Activated naive CD8-positive, alpha-beta T cell treated with anti-CD3 and anti-CD28 coated beads, Interleukin-2, amount 10 ng/mL, durations not matched to agents 7 days and 5 days (primary cell): ENCODE measurements at places on chromosomes 12 and 14. TPM values are rescaled to one million over a fixed set of nuclear protein-coding genes. Genes with fewer than 3 reads are reported as not detected.

GRCh38 chr14:95652690-95653089, 33.5 kb upstream of the TCL1B start:
- H3K36me3 ChIP-seq: no peaks in the 10 kb centered on the region
- peaks cover 9% of the 10 kb centered on the region for H3K27me3 ChIP-seq
- H3K27ac ChIP-seq: no peak overlapping the region
- no peak for DNase-seq

DNA sequence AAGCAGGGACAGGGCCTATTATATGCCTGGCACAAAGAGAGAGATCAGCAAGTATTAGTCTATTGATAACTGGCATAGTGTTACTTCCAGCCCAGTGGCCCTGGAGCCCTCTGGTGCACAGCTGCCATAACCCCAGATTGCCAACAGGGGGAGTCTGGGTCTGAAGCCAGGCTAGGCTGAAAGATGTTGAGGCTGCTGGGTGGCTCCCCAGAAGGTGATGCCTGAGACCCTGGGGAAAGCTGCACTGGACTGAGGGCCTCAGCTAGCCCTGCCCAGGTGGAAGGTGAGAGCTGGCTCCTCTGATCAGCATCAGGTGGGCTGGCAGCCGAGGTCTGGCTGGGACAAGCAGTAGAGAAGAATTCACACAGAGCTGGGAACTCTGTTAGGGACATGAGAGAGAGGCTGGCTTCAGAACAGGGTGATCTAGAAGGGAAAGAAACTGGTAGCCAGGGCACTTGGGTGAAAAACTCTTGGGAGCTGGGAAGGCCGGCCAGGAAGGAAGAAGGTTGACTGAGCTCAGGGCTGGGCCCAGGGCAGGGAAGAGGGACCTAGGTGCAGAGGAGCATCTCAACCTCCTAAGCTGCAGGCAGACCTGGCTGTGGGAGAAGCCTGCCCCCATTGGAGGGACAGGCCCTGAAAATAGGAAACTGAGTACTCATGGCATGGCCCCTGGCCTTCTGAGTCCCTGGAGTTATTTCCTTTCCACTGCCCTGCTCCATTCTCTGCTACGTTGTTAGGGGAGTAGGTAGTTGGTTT, 3.9 kb downstream of the GZMH start:
- H3K36me3 ChIP-seq: no peaks in the 10 kb centered on the region
- H3K27ac ChIP-seq: peak overlapping the region; percentile 97
- H3K4me3 ChIP-seq: peak overlapping the region; percentile 81
- H3K27me3 ChIP-seq: no peaks in the 10 kb centered on the region
- peaks cover 54% of the 10 kb centered on the region for H3K4me1 ChIP-seq

DNA sequence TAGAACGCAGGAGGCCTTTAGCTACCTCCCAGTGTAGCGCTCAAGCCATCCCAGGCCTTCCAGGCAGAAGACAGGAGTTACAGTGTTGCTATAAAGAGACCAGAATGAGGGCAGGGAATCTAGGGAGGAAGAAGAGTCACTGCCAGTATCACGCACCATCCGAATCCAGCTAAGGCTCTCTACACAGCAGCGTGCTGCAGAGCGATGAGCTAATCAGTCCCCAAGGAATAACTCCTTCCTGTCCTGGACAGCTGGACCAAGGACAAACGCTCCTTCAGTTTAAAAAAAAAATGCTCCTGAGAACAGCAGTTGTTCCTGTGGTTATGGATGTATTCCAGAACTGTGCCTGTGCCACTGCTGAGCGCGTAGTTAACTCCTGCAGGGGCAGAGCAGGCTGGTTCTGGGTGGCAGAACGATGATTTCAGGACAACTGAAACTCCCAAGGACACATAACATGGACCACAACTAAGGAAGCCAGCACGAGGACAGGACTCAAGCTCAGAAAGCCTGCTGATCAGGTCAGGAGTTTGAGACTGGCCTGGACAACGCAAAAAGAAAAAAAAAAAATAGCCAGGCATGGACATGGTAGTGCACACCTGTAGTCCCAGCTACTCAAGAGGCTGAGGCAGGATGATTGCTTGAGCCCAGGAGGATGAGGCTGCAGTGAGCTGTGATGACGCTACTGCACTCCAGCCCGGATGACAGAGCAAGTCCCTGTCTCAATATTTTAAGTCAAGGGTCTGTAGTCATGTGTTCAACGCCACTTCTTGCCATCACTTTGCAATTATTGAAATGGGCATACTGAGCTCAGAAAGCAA, 2.6 kb downstream of the IFFO1 start:
- H3K36me3 ChIP-seq: peaks cover 14% of the 10 kb centered on the region
- H3K4me3 ChIP-seq: peak overlapping the region; percentile 40
- H3K27me3 ChIP-seq: no peaks in the 10 kb centered on the region
- DNase-seq: no peak

DNA sequence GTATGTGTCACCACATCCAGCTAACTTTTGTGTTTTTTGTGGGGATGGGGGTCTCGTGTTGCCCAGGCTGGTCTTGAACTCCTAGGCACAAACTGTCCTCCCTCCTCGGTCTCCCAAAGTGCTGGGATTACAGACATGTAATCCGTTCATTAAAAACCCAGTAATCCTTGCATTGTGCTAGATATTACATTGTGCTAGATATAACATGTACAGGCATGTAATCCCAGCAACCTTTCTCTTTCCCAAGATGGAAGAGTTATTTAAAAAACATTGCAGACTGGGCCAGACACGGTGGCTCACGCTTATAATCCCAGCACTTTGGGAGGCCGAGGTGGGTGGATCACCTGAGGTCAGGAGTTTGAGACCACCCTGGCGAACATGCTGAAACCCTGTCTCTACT, 19.7 kb downstream of the ELK3 start:
- H3K27ac ChIP-seq: no peak overlapping the region
- no peak overlapping the region for H3K4me3 ChIP-seq

TOGARAM1 gene
- 11.9 TPM for total RNA-seq

DNA sequence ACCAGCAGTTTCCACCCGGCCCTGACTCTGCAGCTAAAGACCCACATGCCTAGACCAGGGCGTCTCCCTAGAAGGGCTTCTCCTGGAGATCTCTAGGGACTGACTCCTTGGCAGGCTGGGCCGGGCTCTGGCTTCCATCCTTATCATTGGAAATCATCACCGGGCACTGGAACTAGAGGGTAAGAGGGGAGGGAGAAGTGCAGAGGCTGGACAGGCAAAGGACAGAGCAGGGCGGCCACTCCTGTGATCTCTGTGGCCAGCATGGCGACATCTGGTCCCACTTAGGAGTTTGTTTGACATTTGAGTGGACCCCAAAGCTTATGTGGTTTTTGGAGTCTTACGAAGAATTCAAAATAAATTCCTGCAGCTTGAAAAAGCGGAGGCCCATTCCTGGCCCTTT, 7.1 kb downstream of the LTBP2 start:
- peaks cover 10% of the 10 kb centered on the region for H3K27me3 ChIP-seq
- H3K27ac ChIP-seq: no peak overlapping the region
- DNase-seq: no peak
- no peak overlapping the region for H3K4me3 ChIP-seq
- peaks cover 9% of the 10 kb centered on the region for H3K4me1 ChIP-seq
- H3K36me3 ChIP-seq: no peaks in the 10 kb centered on the region

ACSM4 gene
- total RNA-seq: not detected

DNA sequence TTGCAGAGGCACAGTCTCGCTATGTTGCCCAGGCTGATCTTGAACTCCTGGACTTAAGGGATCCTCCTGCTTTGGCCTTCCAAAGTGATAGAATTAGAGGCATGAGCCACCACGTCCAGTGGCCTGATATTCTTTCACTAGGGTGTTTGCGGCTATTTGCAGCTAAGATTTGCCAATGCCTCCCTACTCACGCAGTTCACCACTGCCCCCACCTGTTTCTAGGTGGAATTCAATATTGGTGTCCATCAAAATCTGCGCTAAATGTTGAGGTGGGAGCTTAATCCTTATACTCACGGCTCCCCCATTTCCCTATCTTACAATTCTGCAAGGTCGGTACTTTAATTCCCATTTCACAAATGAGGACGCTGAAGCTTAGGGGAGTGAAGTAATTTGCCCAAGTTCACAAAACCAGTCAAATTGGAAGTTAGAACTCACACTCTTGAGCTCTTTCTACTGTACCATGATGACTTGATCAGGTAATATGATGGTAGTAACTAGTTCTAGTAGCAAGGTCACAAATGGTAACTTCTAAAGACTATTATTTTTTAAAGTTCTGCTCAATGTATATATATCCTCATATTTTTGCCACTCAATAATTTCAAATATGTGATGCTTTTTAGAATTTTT, 22.1 kb upstream of the LRRC9 start:
- H3K4me3 ChIP-seq: no peak overlapping the region
- DNase-seq: no peak

ACOT2 gene
- 14.5 TPM for total RNA-seq

SP7 gene
- not detected for total RNA-seq

RHEBL1 gene
- total RNA-seq: 9.7 TPM

DNA sequence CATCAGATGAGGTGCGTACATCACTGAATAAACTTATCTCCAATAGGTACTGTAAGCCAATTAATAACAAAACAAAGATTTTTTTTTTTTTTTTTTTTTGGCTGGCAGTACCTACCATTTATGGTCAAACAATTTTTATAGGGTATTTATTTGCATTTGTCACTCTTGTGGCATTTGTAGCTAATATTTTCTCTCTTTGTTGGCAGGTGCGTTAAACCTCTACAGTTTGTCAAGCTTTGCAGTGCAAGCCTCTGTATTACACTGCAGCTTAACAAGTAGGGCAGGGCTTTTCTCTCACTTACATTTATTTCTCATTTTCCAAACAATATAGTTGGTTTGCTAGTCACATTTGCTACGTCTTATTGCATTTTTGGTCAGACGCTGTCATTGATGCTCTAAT, 12.3 kb downstream of the PRPF39 start:
- peaks cover 43% of the 10 kb centered on the region for H3K36me3 ChIP-seq
- DNase-seq: no peak
- H3K27ac ChIP-seq: no peak overlapping the region
- H3K4me3 ChIP-seq: no peak overlapping the region
- H3K4me1 ChIP-seq: no peaks in the 10 kb centered on the region
- H3K27me3 ChIP-seq: no peaks in the 10 kb centered on the region

DDX47 gene
- total RNA-seq: 56.3 TPM

NPFF gene
- total RNA-seq: not detected

DNA sequence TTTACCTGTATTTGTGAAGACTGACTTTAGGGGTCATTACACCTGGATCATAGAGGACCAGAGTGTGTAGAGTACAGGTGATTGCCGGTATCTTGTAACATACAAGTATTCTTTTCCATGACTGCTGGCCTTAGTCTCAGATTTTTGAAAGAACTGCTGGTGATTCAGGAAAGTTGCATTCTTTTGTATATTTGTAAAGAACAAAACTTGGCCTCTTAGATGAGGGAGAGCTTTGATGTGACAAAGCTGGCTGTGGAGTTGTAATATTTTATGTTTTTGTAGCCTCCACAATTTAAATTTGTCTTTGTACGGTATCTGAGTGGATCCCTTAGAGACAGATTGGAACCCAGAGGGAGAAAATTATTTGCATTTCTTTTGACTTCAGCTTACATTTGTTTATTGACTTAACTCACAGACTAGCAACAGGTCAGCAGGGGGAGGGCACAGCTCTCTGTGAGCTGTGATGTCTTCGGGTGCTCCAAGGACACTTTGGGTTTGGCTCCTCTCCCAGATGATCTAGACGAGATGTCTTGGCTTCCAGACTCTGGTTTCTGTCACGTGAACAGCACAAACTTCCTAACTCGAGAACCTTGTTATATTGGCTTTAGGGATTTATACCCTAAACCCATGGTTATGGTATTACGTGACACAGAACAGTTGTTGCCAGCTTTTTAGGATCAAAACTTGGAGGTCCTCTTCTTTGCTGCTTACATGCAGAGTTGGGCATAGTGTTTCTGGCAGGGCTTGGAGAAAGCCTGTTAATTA, 65.9 kb downstream of the DAAM1 start:
- H3K36me3 ChIP-seq: peaks cover 11% of the 10 kb centered on the region
- no peak for DNase-seq
- no peaks in the 10 kb centered on the region for H3K27me3 ChIP-seq

KRT2 gene
- total RNA-seq: not detected

MAP4K5 gene
- 40.1 TPM for total RNA-seq

TMTC3 gene
- total RNA-seq: 8.2 TPM

ENDOU gene
- total RNA-seq: 0.30 TPM

DNA sequence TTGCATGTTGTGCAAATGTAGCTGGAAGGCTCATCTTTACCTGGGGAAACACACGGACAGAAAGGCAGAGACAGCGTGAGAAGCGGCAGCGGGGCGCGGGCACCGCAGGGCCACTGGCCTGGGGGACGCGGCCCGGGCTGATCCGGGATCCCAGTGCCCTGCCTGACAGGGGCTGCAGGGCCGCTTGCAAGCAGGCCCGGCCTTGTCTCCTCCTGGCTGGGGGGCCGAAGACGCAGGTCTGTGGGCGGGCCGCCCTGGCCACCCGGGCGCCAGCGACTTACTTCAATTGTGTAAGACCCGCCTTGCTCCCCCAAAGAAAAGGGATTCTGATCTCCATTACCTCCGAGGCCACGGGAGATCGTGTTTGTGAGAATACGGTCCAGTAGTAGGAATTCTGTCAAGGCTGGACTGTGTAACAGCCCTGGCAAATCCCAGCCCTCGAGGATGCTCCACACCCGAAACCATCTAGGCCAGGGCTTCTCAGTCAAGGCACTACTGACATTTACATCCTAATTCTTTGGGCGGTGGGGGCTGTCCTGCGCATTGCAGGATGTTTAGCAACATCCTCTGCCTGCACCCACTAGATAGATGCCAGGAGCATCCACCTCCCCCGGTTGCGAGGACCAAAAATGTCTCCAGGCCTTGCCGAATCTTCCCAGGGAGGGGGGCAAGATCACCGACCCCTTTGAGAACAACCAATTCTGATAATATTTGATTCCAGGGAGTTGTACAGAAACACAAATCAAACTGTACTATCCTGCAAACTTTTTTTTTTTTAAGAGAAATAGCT, 95.6 kb downstream of the BCL11B start:
- no peak overlapping the region for H3K4me3 ChIP-seq
- H3K4me1 ChIP-seq: peaks cover 42% of the 10 kb centered on the region
- peaks cover 30% of the 10 kb centered on the region for H3K36me3 ChIP-seq
- H3K27me3 ChIP-seq: no peaks in the 10 kb centered on the region
- no peak for DNase-seq
- H3K27ac ChIP-seq: peak overlapping the region; percentile 25

GRCh38 chr12:33724867-33725266, 285.2 kb upstream of the SYT10 start:
- no peaks in the 10 kb centered on the region for H3K36me3 ChIP-seq
- H3K4me1 ChIP-seq: no peaks in the 10 kb centered on the region
- DNase-seq: no peak

PTPRQ gene
- total RNA-seq: not detected

- H3K27me3 ChIP-seq: peaks cover 5% of the 10 kb centered on the region
- no peak overlapping the region for H3K27ac ChIP-seq
- no peak overlapping the region for H3K4me3 ChIP-seq
- H3K4me1 ChIP-seq: no peaks in the 10 kb centered on the region
Measured at GRCh38 chr12:69998922-69999321, 173.9 kb downstream of the MYRFL start.

AMN1 gene
- total RNA-seq: 5.9 TPM

DDN gene
- total RNA-seq: 0.30 TPM

GRCh38 chr12:85549640-85550039, 269.6 kb downstream of the ALX1 start:
- H3K36me3 ChIP-seq: no peaks in the 10 kb centered on the region
- no peak overlapping the region for H3K27ac ChIP-seq
- H3K27me3 ChIP-seq: no peaks in the 10 kb centered on the region
- no peak for DNase-seq

NOVA1 gene
- total RNA-seq: 0.39 TPM
